CD4-positive, alpha-beta memory T cell (primary cell): ENCODE measurements at places on chromosomes 3 and 15. TPM values are rescaled to one million over a fixed set of nuclear protein-coding genes. Genes with fewer than 3 reads are reported as not detected.

Gene LDHAL6B
- not detected for total RNA-seq

Gene KLHL40
- not detected for total RNA-seq

DNA sequence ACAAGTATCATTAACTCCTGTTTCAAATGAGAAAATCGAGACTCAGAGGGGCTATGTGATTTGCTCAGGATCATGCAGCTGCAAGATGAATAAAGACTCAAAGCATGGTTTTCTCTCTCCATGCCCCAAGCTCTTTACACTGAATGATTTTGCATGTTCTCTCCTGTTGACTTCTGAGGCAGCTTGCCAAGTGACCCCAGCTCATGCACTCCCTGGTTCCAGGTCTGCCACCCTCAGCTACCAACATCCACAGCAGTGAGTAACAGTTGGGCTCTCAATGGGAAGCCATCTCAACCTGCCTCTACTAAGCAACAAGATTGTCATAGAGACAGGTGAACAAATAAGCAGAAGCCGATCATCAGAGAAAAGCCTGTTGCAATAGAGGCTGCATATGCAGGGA is 116.9 kb upstream of the GADL1 start:
- H3K27me3 ChIP-seq: no peaks in the 10 kb centered on the region
- no peak overlapping the region for H3K4me3 ChIP-seq
- H3K4me1 ChIP-seq: no peaks in the 10 kb centered on the region
- H3K36me3 ChIP-seq: no peaks in the 10 kb centered on the region
- no peak for DNase-seq
- H3K27ac ChIP-seq: no peak overlapping the region

GRCh38 chr3:150467381-150467780 is 59.3 kb downstream of the TSC22D2 start:
- H3K27ac ChIP-seq: no peak overlapping the region
- no peaks in the 10 kb centered on the region for H3K4me1 ChIP-seq
- no peaks in the 10 kb centered on the region for H3K36me3 ChIP-seq
- DNase-seq: no peak

DNA sequence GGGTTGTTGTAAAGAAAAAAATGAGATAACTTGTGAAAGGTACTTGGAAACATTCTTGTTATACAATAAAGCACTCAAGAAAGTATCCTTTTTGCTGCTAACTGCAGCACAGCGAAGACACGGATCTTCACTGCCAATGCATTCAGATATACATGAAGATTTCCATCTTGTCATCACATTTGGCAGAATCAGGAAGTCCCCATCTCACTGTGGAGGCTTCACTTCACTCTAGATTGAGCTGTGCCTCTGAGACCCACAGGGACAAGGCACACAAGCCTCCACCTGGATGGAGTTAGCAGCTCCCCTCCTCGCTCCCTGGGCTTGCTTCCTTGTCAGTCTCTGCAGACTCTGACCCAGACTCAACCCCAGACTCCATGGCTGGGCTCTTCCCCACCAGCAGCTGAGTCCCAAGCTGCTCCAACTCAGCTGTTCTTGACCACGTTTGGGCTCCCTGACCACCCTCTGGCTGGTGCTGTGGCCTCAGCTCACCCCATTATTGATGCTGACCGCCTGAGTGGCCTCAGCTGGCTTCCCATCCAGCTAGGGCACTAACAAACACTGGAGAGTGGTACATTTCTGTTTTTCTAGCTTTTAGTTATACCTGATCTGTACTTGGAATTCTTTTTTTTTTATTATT is 45.4 kb upstream of the SMAD3 start:
- H3K4me1 ChIP-seq: no peaks in the 10 kb centered on the region
- no peak for DNase-seq
- H3K27me3 ChIP-seq: no peaks in the 10 kb centered on the region
